Stimulated activated CD4-positive, alpha-beta T cell treated with anti-CD3 and anti-CD28 coated beads, Interleukin-15, amount 100 ng/mL, for 1 hour (primary cell): ENCODE measurements at places on chromosomes 16 and 17.

GRCh38 chr17:82022310-82022980 is at the start of gene CENPX:
TSS of gene CENPX (minus strand) at chr17:82022878. CDS start at chr17:82022861, 17 bp downstream.
- no peak for DNase-seq

GRCh38 chr17:56637254-56637653 is 43.8 kb downstream of the NOG start:
- no peak for DNase-seq

DNA sequence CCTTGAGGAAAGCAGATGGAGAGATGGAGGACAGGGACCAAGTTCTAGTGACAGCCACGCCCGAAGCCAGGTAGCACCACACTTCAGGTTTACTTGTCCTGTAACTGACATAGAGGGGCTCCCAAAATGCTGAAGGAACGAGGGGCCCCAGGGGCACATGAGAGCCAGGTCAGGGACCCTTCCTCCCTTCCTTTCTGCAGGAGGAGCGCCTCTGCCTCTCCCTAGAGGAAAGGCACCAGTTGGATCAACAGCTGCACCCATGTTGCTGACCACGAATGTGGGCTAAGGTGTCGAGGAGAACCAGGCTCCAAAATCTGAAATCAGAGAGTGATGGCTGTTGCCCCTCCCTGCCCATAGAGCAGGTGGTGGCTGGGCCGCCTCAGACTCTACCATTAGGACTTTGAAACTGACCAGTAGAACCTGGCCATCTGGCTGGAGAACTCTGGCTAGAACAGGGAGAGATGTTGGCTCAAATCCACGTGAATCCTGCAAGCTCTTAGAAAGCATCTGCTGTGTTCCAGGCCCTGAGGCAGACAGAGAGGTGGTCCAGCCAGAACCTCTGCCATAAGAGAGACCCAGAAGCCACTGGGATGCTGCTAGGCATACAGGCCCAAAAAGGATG is 218.8 kb downstream of the KATNIP start:
- no peak for DNase-seq

- no peak for DNase-seq
These were observed 2.3 kb downstream of the GP1BA start for GRCh38 chr17:4934173-4934979.

DNA sequence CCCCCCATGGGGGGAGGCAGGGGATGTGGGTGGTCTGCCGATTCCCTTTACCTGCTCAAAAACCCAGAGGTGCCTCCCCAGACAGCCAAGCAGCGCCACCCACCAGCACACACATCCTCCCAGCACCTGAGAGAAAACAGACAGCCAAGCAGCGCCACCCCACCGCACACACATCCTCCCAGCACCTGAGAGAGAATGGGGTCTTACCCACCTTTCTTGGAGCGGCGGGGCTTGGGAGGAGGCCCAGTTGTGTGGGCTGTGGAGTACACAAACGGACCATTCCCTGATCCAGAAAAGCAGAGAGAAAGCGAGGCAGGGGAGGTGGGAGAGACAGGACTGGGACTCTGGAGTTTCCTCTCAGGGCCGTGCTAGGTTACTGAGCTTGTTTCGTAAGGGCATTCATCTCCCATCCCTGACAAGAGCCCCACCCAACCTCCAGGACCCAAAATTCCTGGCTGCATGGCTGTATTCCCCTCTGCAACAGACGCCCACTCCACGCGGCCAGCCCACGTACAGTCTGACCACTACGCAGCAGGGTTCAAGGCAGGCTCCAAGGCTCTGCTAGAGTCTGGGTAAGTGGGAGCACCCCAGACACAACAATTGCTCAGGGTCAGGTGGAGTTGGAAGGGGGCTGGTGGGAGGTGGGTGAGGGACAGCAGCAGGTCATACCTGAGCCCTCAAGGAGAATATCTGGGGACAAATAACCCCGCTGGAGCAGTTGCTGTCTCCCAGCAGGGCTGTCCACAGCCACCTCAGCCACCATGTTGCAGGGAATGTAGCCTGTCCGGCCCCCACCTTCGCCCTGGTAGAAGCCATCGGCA is 22.3 kb downstream of the TSPOAP1 start:
- no peak for DNase-seq

GRCh38 chr17:72693151-72693878 is 399.2 kb downstream of the SLC39A11 start:
- no peak for DNase-seq

GRCh38 chr16:49652456-49653172 is 203.3 kb downstream of the ZNF423 start:
- no peak for DNase-seq

DNA sequence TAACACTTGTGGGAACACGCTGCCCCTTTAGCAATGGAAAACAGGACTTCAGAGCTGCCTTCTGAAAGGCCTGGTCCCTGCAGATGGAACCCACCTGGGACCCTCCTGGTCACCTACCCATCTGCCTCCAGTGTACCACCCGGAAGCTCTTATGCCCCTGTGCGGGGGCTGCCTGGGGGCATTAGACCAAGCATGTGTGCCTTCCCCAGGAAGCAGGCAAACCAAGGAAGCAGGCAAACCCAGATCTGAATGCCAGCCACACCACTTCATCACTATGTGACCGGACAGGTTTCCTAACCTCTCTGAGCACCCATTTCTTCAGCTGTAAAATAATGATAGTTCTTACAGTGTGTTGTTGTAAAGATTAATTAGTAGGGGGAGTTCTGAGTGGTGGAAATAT is 20.8 kb upstream of the LRRC37A3 start:
- no peak for DNase-seq

- DNase-seq = no peak
These were observed 21.0 kb upstream of the EVPL start for GRCh38 chr17:76048025-76048605.

GRCh38 chr16:77335652-77336234 is 99.1 kb downstream of the ADAMTS18 start:
- no peak for DNase-seq

- no peak for DNase-seq
These were observed 184.4 kb downstream of the SNX29 start for GRCh38 chr16:12160815-12161550.

DNA sequence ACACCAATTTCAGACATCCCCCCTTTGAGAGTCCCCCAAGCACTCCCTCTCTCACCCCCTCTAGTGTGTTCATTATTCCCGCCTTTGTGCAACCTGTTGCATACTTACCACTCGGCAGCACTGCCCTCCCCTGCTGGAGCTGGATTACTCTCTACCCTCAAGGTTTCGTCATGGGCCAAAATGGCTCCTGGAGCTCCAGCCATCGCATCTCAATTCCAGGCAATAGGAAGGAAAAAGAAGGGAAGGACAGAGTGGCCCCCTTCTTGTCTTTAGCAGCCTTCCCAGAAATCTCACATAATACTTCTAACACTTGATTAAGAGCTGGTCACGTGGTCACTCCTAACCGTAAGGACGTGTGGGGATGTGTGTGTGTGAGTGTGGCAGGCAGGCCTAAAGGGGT is 20.2 kb downstream of the TMEM186 start:
- DNase-seq = no peak

- no peak for DNase-seq
These were observed 22.5 kb upstream of the CMTR2 start for GRCh38 chr16:71311553-71312158.

- no peak for DNase-seq
These were observed 7.2 kb upstream of the C17orf78 start for GRCh38 chr17:37368577-37368976.
